ENCODE measurements at places on chromosomes 11 and 22. TPM values are rescaled to one million over a fixed set of nuclear protein-coding genes. Genes with fewer than 3 reads are reported as not detected.
A peak's percentile ranks its signal among the peaks of the same experiment; 100 is the strongest.

DNA sequence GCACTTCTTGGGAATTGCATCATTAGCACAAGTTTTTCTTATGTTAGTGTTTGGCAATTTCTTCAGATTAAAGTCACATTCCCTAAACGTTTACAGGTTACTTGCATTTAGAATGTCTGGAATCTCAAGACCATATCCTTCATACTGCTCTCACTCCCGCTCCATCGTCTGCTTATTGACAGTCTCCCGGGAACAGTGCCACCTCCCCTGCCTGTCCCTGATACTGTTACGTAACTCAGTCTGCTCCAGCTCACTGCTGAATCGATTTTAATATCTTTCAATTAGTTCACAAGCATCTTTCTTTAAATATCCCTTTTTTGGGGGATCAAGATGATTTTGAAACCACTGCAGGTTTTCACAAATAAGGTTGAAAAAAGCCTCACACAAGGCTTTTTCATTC lies 48.2 kb downstream of the GLYATL2 start:
- H3K36me3 ChIP-seq: no peaks in the 10 kb centered on the region
- no peaks in the 10 kb centered on the region for H3K4me1 ChIP-seq
- no peak overlapping the region for H3K4me3 ChIP-seq
- DNase-seq: no peak
- no peaks in the 10 kb centered on the region for H3K27me3 ChIP-seq

DNA sequence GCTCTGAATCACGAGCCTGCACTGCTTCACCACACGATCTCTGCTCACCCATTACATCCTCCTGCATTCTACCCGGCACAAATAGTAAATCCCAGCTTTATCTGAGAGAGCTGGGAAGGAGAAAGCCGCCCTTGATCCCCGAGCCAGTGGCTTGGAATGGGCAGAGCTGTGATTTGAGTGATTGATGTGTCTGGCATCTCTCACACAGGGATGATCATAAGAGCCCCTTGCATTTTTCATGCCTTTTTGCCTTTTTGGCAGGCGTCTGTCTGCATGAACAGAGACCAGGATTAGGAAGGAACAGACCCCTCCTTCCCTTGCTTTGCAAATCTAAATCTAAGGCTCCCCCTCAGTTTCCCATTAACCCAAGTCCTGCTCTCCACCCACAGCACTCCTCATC lies 945.3 kb downstream of the NTM start:
- no peaks in the 10 kb centered on the region for H3K36me3 ChIP-seq
- H3K27ac ChIP-seq: no peak overlapping the region
- no peak overlapping the region for H3K4me3 ChIP-seq
- no peaks in the 10 kb centered on the region for H3K27me3 ChIP-seq
- DNase-seq: no peak

GRCh38 chr11:133123366-133123765 lies 408.9 kb downstream of the OPCML start:
- no peaks in the 10 kb centered on the region for H3K4me1 ChIP-seq
- DNase-seq: no peak
- no peaks in the 10 kb centered on the region for H3K27me3 ChIP-seq
- no peak overlapping the region for H3K4me3 ChIP-seq

DNA sequence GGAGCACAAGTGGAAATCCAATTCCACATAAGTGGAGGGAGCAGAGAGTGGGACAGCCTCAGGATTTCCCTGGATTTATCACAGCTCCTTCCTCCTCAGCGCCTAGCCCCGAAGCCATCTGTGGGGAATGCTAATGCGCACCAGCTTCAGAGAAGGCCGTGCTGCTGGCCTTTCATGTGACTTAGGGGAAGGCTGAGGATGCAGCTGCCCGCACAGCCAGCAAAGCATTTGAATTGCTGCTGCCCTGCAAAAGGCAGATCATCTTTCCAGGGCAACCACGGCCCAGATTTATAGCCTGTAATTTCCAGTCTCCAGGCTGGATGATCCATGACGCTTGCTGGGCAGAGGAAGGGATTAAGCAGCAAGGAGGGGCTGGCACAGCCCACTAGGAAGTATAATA lies 29.9 kb downstream of the SYN3 start:
- DNase-seq: no peak
- no peak overlapping the region for H3K4me3 ChIP-seq
- no peaks in the 10 kb centered on the region for H3K36me3 ChIP-seq
- peaks cover 21% of the 10 kb centered on the region for H3K27me3 ChIP-seq

DNA sequence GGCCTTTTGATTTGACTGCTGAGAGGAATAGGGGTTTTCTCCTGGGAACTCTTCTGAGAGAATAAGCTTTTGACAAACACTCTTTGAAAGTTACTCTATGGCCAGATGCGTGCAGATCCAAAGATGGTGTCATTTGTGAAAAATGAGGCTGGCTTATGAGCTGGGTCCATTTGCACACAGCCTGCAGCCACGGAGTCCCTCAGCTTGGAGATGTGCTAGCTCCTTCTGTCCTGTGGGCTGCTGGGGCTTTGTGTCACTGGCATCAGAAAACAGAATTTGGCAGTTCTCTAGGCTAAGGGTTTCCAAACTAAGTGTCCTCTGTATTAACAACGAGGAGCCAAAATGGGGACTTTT lies 702.4 kb downstream of the NTM start:
- H3K36me3 ChIP-seq: no peaks in the 10 kb centered on the region
- no peaks in the 10 kb centered on the region for H3K27me3 ChIP-seq
- no peak for DNase-seq
- H3K27ac ChIP-seq: no peak overlapping the region
- H3K4me3 ChIP-seq: no peak overlapping the region

- H3K4me1 ChIP-seq: 0 out of 2 replicates have a peak, but pooled peaks cover 3% of the 10 kb centered on the region
- no peak for DNase-seq
- H3K4me3 ChIP-seq: no peak overlapping the region
- no peaks in the 10 kb centered on the region for H3K36me3 ChIP-seq
- H3K27ac ChIP-seq: no peak overlapping the region
Measured at GRCh38 chr22:42902875-42903510, 45.9 kb upstream of the ARFGAP3 start.

DNA sequence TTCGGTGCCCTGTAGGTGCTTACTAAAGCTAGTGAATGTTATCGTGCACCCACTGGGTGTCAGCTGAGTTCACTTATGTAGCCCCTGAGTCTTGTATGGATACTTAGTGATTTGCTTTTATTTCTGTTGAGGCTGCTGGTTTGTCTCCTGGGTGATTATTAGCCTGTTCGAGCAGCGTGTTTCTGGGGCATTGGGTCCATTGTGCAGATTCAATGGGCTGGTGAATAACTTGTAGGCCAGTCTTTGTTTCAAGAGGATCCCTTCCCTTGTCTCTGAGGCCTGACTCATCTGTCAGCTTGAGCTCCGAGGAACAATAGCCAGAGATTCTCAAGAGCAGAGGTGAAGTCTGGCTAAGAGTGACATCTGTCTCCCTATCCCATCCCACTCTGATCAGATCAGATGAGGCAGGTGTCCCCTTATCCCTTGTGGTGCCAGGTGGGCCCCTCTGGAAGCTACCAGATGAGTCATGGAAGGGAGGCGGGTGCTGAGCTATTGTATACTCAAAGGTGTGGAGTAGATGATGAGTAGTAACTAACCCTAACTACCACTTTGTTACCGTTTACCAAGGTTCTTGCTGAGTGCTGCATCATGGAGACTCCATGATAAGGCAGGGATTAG lies 3.7 kb downstream of the MIAT start:
- H3K36me3 ChIP-seq: no peaks in the 10 kb centered on the region
- peaks cover 25% of the 10 kb centered on the region for H3K4me1 ChIP-seq
- H3K27me3 ChIP-seq: no peaks in the 10 kb centered on the region
- DNase-seq: no peak
- no peak overlapping the region for H3K27ac ChIP-seq

DNA sequence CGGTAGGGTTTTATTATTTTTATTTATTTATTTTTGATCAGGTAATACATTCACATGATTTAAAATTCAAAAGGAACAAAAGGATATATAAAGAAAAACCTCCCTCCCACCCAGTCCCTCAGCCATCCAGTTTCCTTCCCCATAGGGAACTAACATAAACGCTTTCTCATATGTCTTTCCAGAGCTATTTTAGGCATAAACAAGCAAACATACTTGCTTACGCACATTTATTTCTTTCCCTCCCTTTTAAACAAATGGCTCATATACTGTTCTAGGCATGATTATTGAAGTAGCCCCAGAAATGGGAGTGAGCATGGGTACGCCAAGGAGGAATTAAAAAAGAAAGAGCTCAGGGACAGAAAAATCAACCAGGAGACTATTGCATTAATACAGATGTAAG lies 63.7 kb downstream of the LIF start:
- no peak overlapping the region for H3K27ac ChIP-seq
- H3K4me1 ChIP-seq: peaks cover 30% of the 10 kb centered on the region
- H3K36me3 ChIP-seq: no peaks in the 10 kb centered on the region
- no peaks in the 10 kb centered on the region for H3K27me3 ChIP-seq

DNA sequence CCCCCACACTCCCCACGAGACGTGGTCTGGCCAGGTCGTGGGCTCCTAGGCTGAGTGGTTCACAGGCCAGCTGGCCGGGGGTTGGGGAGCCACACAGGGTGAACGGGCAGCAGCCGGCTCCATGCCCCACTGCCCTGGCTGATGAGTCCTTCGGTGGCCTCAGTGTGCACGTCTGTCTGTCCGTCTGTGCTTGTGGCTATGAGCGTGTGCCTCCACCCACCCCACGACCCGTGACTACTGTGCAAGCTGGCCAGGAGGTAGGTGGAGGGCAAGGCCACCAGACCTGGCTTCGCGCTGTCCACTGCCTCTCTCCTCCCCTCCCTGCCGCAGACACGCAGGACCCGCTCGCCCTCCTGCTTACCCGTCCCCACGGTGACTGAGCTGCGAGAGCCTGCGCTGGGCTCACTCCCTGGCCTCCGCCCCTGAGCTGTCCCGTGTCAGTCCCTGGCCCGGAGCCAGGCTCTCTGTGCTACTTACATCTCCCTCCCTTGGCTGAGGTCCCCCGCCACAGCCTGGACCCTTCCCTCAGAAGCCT lies 14.1 kb downstream of the CSDC2 start:
- H3K27me3 ChIP-seq: no peaks in the 10 kb centered on the region
- DNase-seq: no peak
- no peak overlapping the region for H3K4me3 ChIP-seq

DNA sequence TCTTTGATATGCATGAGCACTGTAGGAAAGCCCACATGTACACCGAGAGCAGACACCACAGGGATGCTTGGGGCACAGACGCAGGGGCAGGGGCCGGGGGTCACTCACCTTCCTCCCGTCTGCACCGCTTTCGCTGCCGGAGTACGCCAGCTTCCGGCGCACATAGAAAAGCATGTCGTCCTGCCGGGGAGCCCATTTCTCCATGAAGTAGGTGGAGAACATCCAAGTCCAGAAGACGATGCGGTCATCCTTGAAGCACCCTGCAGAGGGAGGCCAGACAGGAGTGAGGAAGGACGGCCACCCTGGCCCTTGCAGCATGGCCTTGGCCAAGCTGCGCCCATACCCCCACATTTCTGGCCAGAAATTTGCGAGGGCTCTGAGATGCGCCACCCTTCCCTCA lies 28.8 kb downstream of the KIAA0930 start:
- DNase-seq: no peak
- no peak overlapping the region for H3K4me3 ChIP-seq
- no peaks in the 10 kb centered on the region for H3K27me3 ChIP-seq

DNA sequence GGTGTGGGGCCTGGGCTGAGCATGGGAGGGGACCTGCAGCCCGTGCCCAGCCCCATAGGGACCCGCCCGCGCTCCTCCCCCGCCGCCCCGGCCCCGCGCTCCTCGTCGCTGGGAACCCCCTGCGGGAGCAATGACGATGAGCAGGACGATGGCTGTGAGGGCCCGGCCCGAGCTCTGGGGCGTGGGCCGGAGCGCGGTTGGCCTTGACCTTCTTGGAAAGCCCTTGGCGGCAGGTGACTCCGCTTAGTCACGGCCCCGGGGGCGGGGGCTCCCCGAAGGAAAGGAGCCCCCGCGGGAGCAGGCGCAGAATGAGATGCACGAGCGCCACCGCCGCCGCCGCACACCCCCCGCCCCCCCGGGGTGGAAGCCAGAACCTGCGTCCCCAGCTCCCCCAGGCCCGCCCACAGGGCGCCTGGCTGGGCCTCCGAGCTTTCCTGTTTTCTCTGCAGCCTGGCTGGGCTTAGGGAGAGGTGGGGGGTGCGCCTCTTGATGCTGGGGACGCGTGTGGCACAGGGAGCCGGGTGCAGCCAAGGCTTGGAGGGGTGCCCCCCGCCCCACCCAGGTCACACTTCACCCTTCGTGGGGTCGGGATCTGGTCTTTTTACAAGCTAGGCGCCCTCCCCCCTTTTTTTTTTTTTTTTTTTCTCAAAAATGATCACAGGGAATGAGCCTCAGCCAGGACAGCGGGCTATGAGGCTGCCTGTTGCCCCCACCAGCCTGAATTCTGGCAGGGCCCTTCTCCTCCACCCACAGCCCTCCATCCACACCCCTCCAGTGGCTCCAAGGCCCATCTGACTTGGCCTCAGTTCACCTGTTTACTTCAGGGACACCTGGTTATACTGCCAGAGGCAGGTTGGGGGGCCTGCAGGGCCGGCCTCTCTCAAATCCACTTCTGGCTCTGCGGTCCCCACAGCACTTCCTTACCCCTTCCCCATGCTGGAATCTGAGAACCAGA lies 17.9 kb downstream of the CRELD2 start:
- no peaks in the 10 kb centered on the region for H3K36me3 ChIP-seq
- H3K27me3 ChIP-seq: no peaks in the 10 kb centered on the region
- peak overlapping the region; percentile 20 for H3K4me3 ChIP-seq
- peaks cover 27% of the 10 kb centered on the region for H3K4me1 ChIP-seq

- H3K27ac ChIP-seq: no peak overlapping the region
- H3K27me3 ChIP-seq: no peaks in the 10 kb centered on the region
- H3K4me1 ChIP-seq: no peaks in the 10 kb centered on the region
- no peak overlapping the region for H3K4me3 ChIP-seq
Measured at GRCh38 chr11:59196777-59197176, 15.9 kb downstream of the MPEG1 start.

DNA sequence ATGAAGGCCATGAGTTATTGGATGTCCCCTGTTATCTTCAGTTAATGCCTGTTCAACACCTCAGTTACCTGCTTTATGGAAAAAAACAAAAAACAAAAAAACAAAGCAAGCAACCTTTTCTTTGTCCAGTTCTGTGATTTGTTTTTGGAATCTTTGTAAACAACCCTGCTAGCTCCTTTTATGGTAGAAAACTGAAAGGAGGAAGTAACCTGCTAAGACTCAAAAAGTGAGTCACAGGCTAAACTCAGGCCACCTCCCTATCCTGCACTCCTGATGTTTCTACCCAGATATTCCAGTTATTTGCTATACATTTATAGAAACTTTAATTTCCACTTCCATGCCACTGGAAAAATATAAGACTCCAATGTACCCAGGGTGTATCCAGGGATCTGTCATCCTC lies 20.6 kb upstream of the TLCD5 start:
- DNase-seq: peak; percentile 34
- H3K27me3 ChIP-seq: no peaks in the 10 kb centered on the region
- peaks cover 80% of the 10 kb centered on the region for H3K4me1 ChIP-seq
- no peak overlapping the region for H3K27ac ChIP-seq

Gene KRTAP5-10
- total RNA-seq: 0.20 TPM

Gene EMID1
- 9.6 TPM for total RNA-seq

Gene LDHAL6A
- not detected for total RNA-seq

Gene SMC1B
- total RNA-seq: not detected

Gene TLCD5
- 9.1 TPM for total RNA-seq

All from HCT116 (cell line).